ENCODE measurements at places on chromosomes 12 and 14.

GRCh38 chr12:41365653-41366171, 177.6 kb downstream of the PDZRN4 start:
- DNase-seq = peak; percentile 42

DNA sequence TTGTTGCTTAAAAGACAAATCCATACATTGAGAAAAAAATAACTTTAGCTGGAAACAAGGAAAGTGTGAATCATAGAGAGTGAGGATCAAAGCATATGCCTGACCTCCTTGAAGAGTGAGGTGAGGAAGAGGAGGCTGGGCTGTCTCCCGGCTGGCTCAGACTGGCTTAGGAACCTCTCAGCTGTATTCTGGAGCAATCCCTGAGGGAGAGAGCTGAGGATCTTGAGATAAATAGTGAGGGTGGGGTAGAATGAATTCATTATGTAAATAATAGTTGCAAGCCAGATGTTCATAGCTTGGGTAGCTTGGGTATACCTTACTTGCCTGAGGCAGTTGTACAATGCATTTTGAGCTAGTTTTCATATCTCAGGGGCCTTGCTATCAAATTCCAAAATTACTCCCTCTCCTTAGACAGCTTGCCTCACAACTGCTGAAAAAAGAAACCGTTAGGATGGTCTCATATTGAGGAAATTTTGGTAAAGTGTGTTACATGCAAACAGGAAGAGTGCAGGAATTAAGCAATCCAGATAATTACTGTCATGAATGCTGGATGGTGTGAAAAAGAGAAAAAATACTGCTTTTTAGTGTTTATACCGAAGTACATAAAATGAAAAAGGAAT, 30.5 kb upstream of the SLC15A5 start:
- no peak for DNase-seq

GRCh38 chr12:28027328-28027727, 54.8 kb upstream of the PTHLH start:
- DNase-seq = peak; percentile 91

GRCh38 chr14:21978184-21978998, 304.8 kb upstream of the OR4E1 start:
- no peak for DNase-seq

DNA sequence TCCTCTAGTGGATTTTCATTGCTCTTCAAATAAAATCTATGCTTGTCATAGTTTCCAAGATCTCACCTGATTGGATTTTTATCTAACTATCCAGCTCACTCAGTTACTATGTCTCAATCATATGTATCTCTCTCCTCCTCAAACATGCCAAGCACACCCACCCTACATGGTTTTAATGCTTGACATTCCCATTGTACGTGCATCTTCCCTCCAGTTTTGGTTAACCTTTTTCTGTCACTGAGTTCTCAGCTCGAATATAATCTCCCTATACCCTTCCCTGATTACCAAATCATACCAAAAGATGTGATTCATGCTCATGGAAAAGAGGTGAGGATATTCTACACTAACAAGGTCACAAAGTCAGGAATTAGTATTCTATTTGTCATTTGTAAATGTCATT, 12.0 kb upstream of the PTPRQ start:
- DNase-seq = no peak

- no peak for DNase-seq
These were observed 1749.6 kb upstream of the FLRT2 start for GRCh38 chr14:83780321-83780720.

GRCh38 chr12:82242729-82243128, 115.5 kb downstream of the CCDC59 start:
- DNase-seq = no peak

GRCh38 chr12:70154960-70155589, 88.2 kb upstream of the CNOT2 start:
- DNase-seq = no peak

DNA sequence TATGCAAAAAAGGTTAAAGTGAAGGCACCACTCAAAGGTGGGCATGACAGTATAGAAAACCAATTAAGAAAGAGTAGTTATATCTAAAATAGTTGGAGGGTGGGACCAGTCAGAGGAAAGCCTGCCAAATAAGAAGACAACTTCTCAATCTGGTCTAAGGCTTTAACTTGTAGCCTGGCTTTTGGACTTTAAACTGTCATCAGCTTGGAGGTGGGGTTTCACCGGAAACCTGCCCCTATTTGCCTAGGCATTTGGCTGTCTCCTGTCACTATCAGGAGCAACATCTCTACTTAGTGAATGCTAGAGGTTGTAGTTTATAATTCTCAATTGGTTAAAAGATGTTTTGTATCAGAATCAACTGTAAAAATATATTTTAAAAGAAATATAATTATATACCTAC, 107.3 kb downstream of the SLCO1B3 start:
- DNase-seq = no peak

- DNase-seq = no peak
These were observed 143.5 kb upstream of the FKBP4 start for GRCh38 chr12:2651068-2651965.

DNA sequence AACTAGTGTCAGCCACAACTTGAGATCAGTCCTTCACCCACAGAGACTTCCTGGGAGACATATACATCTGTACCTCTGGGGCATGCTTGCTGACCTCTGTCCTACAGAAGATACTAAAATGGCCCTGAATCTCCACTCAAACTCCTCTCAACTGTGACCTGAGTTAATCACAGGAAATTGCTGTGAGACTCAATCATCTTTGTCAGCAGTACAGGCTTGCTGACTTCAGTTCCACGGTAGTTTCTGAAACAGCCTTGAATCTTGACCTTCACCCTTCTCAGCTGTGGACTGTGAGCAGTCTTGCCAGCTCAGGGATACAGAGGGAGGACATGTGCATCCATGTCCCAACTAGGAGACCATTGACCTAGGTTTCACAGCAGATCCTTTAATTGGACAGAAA, 1.4 kb upstream of the KLRC1 start:
- no peak for DNase-seq

DNA sequence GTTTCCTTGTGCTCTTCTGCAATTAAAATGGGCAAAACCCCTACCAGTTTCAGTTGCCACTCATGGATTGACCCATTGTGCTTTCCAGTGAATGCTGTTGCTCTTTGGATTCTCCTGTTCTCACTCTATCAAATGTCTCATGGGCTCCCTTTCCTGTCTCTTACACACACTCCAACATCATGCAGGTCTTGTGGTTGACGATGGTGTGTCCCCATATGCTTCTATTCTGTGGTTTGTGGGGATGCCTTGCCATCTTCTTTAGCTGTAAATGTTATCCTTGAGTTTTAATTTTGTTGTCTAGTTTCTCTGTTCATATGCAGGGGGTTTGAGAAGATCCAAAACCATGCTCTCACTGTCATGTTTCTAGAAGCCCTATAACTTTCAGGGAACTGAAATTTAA, 31.9 kb upstream of the FBXO34 start:
- DNase-seq = no peak

GRCh38 chr12:34287437-34287836, 265.1 kb downstream of the ALG10 start:
- no peak for DNase-seq

GRCh38 chr12:68378872-68379606, 46.9 kb upstream of the MDM1 start:
- no peak for DNase-seq

DNA sequence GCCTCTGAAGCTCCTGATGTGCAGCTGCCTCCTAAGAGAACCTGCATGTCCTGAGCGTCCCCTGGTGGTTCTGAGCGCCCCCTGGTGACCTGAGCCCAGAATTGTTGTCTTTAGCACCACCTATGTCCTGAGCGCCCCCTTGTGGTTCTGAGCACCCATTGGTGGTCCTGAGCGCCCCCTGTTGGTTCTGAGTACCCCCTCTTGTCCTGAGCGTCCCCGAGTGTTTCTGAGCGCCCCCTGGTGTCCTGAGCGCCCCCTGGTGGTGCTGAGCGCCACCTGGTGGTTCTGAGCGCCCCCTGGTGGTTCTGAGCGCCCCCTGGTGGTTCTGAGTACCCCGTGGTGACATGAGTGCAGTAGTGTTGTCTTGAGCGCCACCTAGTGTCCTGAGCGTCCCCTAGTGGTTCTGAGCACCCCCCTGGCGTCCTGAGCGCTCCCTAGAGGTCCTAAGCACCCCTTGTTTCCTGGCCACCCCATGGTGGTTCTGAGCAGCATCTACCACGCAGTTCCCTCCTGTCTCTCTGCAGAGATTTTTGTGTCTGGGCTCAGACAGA, 782.5 kb downstream of the TMEM121 start:
- no peak for DNase-seq

DNA sequence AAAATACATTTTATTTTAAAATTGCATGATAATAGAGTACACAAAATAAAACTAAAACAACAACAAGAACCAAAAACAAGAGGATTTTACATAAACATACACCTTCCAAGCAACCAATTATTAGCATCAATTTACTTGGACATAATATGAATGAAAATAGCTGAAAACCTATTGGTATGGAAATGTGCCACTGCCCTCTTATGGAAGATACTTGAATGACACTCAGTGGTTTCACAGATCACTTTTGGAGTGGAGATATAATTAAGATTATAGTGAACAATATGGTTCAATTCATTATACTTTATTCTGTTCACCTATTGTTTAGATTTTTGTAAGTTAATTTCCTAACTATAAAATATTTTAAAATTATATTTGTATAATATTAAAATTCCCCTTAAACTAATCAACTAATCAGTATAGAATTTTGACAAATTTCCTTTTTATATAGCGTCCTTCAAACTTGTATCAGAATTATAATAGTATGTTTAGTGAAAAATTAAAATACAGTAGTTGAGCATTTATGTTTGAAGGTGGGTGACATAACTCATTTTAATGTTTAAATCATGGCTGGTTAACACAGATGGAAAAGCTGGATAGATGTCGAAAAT, 70.1 kb downstream of the SLC6A15 start:
- DNase-seq = no peak

DNA sequence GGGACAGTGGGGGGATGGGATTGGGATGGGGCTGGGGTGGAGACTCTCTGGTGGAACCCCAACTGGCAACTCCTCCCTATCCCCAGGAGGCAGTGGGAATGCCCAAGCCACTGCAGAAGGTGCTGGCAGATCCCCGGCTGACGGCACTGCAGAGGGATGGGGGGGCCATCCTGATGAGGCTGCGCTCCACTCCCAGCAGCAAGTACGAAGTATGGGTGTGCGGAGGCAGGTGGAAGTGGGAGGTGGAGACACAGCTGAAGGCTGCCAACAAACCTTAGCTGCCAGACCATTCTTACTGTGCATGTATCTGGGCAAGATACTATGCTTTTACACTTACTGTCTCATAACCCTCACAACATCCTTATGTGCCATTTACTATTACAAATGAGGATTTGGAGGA, 8.2 kb downstream of the ARHGEF40 start:
- no peak for DNase-seq

DNA sequence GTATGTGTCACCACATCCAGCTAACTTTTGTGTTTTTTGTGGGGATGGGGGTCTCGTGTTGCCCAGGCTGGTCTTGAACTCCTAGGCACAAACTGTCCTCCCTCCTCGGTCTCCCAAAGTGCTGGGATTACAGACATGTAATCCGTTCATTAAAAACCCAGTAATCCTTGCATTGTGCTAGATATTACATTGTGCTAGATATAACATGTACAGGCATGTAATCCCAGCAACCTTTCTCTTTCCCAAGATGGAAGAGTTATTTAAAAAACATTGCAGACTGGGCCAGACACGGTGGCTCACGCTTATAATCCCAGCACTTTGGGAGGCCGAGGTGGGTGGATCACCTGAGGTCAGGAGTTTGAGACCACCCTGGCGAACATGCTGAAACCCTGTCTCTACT, 19.7 kb downstream of the ELK3 start:
- no peak for DNase-seq

GRCh38 chr12:100544165-100544564, 29.3 kb upstream of the GAS2L3 start:
- no peak for DNase-seq

Data from DMS79 (cell line).